SK-MEL-5 (cell line): ENCODE measurements at places on chromosomes 16 and 17.

- peak; percentile 76 for DNase-seq
Observed at GRCh38 chr16:9138731-9139501, 47.5 kb downstream of the HAPSTR1 start.

DNA sequence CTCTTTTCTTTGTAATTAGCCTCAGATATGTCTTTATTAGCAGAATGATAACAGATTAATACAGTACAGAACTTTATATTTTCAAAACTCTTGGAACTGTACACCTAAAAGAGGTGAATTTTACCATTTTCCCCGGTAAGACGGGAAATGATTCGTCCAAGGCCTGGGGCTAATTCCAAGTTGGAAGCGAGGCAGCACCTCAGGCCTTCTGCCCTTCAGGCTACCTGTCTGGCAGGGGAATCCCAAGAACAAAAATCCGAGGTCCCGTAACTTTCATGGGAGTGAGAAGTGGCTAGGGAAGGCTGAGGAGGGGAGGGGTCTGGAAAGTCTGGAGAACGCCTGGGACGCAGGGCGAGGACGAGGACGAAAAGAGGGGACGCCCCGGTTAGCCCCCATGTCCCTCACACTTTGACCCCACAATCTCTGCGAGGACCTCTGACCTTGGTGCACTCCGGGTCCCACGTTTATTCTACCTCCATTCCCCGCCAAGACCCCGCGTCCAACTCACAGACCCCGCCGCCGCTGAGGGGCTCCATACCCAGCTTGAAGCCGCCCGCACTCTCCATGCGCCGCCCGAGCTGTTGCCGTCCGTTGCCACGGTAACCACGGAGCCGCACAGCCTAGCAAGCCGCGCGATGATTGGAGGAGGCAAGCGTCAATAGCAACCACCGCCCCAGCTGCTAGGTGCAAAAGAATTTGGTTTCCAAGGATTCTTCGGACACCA, at the start of gene HYDIN:
TSS of gene HYDIN (minus strand) at position 601 of the 724 bp plus-strand sequence. CDS start 43,827 bp downstream, outside the sequence.
- DNase-seq = peak; percentile 66

- no peak for DNase-seq
Observed at GRCh38 chr16:13039526-13039925, 138.1 kb downstream of the SHISA9 start.

- no peak for DNase-seq
Observed at GRCh38 chr17:14469971-14470370, 169.1 kb downstream of the HS3ST3B1 start.

DNA sequence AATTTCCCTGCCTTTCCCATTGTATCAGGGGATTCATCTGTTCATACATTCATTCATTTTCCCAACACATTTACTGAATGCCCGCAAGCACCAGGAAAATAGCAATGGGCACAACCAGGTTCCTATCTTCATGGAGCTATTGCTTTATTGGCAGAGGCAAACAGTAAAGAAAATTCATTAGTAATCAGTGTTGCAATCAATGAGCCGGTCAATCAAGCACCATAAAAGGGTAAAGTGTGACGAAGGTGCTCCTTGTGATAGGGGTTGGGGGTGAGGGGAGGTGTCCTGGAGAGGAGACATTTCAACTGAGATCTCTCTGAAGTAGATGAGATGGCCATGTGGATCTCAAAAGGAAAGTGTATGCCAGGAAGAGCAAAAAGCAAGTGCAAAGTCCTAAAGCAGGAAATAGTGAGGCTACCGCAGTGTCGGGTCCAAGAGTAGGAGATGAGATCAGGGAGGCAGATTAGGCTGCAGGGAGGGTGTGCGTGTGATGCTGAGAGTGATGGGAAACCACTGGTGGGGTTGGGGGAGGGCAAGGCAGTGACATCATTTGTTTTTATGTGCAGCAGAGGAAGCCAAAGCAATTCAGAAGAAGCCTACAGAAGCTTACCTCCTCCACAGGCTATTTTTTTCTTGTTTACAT, 28.4 kb downstream of the CDH13 start:
- no peak for DNase-seq

DNA sequence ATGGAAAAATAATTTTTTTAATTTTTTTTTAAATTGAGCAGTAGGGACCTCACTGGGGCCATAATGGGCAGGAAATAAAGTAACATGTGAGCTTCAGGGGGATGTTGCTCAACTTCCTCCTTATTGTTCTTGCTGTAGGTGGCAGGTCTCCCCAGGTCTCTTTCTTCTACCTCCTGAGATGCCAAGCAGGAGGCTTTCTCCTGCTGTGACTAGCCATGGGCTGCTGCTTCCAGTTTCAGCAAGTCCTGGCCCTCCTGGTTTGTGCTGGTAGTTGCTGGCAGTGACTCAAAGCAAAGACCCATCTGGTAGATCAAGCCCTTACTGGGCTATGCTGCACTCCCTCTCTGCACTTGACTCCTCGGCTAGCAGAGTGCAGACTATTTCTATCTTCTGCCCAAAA, 2.3 kb downstream of the DPEP2NB start:
- no peak for DNase-seq

DNA sequence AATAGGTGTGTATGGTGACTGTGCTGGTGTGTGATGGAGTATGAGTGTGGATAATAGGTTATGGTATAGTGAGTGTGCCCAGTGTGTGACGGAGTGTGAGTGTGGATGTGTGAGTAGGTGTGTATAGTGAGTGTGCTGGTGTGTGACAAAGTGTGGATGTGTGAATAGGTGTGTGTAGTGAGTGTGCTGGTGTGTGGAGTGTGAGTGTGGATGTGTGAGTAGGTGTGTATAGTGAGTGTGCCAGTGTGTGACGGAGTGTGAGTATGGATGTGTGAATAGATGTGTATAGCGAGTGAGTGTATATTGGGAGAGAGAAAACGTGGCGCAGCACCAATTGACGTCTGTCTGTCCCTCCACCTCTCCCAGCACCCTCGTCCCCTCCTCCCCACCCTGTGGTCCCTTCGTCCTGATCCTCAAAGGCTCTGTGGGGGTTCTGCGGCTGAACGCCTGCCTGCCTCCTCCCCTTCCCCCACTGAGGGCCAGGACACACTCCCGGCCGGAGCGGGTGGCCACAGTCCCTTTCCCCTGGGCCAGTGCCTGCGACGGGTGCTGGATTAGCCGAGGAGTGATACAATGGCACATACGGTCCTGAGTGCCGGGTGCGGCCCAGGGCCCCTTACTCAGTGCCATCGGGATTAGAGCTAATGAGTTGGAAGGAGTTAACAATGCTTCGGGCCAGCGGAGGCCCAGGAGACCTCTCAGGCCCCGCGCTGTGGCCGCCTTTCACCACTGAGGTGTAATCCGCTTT, 160.0 kb downstream of the MRM1 start:
- DNase-seq = no peak

DNA sequence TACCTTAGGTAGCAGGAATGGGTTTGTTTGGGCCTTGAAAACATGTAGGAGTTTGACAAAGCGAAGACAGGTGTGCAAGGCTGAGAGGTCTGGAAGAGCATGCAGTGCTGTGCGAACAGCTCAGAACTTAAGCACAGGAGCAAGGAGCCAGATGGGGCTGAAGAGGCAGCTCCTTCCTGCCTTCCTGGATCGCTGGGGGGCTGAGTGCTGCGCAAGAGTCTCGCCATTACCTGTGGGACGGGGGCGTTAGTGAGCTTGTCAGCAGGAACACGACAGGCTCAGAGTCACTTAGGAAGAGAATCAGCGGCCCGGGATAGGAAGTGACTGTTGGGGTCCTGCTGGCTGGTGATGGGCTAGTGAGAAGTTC, 464 bp upstream of the MRM1 start:
- no peak for DNase-seq

DNA sequence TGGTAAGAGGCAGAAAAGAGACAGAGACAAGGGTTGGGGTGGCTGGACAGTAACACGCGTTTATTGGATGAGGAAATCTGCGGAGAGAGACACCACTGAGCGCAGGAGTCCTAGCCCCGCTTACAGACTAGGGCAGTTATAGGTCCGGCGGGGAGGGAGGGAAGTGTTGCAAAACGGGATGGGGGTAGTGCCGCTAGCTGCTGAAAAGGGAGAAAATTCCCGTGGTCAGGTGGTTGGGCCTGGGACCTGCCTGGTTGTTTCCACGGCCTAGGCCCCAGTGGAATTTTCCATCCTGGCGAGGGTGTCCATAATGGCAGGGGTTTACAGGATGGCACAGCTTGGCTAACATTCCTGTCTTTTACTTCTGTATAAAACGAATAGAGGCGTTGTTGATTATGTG, 5.5 kb upstream of the CPHXL2 start:
- no peak for DNase-seq
